Vagina (tissue), 2 donors: ENCODE measurements at places on chromosomes 12 and 14. TPM values are rescaled to one million over a fixed set of nuclear protein-coding genes. Genes with fewer than 3 reads are reported as not detected.

DNA sequence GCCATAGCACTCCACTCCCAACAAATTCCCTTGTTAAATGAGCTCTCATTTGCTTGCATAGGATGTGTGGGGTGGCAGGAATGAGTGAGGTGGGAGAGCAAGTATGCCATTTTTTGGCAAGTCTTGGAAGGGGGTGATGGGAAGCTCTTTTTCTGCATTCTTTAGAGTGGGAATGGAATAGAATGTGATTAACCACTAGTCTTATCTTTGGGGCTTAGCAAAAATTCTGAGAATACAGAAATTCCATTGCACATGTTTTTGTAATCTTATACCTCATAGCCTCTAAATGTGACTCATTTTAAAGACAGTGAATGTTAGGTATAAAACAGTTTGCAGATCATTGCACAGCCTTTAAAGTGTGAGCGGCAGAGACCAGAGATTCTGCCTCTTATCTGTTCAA is 28.4 kb upstream of the NEDD1 start:
- DNase-seq = no peak

DNA sequence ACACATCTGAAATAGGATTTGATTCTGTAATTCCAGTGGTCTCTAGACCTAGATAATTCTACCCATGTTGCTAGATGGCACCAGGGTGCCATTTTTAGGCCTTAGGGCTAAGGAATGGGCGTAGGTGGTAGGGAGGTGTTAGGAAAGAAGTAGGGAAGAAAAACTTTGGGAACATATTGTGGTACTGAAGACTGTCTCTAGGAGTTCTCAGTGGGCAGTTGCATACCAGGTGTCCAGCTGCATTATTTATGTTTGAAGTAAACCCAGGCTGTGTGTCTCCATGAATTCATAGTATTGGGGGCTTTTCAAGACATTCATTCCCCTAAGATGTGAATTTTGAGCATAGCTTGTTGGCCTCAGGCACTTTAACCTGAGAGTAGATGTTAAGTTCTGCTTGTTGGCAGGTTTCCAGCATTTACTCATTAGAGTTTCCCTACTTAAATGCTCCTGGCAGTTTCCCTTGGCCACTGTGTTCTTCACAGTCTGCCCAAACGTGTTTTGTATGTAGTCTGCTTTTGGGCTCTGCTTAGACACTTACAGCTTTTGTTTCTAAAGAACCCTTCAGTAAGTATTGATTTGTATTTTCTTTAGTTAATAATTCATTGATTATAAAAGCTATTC is 31.5 kb upstream of the CCT2 start:
- no peak for DNase-seq

GRCh38 chr12:59023861-59024424 is 103.6 kb upstream of the LRIG3 start:
- no peak for DNase-seq

DNA sequence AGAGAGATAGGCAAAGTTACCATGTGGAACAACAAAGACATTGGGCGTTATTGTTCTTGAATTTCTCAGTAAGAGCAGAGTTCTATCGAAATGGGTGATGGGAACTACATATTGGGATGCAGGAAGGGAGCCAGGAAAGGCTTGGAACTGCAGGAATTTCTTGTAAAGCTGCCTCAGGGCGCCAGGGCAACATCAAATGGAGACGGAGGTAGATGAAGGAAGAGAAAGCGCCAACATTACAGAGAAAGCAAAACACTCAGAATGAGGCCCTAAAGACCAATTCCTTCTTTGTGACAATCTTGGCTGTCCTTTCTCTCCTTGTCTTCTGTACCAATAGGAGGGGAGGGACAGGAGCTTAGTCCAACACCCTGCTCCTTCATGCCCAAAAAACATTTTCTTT is 148.4 kb downstream of the RPAP3 start:
- DNase-seq = no peak

- no peak for DNase-seq
Observed at GRCh38 chr12:18502422-18502968, 235.3 kb downstream of the PLCZ1 start.

DNA sequence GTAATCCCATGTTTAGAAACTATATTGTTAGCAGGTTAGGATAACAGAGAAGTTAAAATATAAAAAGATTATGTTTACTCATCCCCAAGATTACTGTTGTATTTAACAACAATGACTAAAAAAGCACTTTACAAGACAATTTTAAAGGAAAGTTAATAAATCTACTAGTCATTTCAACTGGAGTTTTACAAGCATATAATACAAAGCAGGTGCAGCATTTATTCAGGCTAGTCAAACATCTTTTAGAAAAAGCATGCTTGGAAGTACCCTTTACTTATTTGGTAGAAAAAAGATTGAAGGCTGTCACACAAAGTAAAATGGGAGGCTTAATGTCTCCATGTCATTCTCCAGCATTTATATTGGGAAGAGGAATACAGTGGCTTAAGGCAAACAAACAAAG is 80.6 kb downstream of the HEATR5A start:
- DNase-seq = no peak

The MGST1 gene
- 292 TPM for total RNA-seq

The KLHL33 gene
- total RNA-seq = 1.2 TPM

The AICDA gene
- not detected for total RNA-seq

DNA sequence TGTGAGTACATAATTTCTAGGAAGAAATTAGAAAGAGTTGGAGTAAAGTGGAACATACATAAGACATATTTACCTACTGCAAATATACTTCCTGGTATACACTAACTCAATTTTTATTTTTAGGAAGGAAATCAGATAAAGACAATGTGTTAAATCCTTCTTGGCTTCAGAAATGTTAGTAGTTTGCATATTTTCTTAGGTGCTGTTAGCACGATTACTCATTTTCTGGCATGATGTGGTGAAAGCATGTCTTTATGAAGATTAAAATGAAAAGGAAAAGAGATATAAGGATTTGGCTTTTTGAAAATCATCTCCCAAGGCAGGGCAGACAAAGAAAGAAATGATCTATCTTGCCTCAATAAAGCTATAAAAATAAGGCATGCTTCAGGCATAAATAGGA is 287.6 kb upstream of the E2F7 start:
- DNase-seq = no peak

The MLXIP gene
- total RNA-seq = 16.9 TPM

GRCh38 chr14:35854696-35855270 is 28.6 kb downstream of the BRMS1L start:
- DNase-seq = no peak

GRCh38 chr12:28517101-28517500 is 326.8 kb downstream of the CCDC91 start:
- DNase-seq = no peak

- no peak for DNase-seq
Observed at GRCh38 chr14:100900837-100901390, 2.6 kb downstream of the RTL1 start.

GRCh38 chr14:61346221-61346620 is 24.8 kb downstream of the PRKCH start:
- no peak for DNase-seq

GRCh38 chr12:125132698-125133400 is 67.6 kb downstream of the AACS start:
- no peak for DNase-seq

DNA sequence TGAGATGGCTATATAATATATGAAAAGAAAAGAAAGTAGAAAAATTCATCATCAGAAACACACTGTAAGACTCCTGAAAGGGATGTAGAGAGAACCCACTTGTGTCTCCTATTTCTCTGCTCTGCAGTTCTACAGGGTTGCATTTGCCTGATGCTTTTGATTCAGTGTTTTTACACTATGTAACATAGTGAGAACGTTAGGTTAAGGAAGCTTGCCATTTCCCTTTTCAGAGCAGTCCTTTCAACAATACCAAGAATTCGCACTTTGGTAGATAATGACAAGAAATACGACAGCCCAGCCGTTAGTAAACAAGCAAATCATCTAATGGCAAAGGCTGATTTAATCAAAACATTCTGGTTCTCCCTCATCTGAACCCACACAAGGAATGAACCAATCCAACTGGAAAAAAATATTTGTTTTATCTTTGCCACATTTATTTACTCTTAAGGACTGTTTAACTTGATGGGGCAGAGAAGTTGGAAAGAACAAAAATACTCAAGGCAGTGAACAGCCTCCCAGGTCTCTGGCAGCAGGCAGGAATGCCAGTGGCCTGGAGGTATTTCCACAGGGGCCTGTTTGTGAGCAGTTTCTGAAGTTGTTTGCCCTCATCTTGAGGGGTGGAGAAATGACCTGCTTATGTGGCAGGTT is 30.8 kb upstream of the SOCS2 start:
- DNase-seq = no peak

- no peak for DNase-seq
Observed at GRCh38 chr12:117024961-117025480, 74.2 kb downstream of the TESC start.

GRCh38 chr12:51527966-51528365 is 63.1 kb upstream of the SCN8A start:
- DNase-seq = no peak

The PARP2 gene
- 5.9 TPM for total RNA-seq

The ELK3 gene
- total RNA-seq = 39.5 TPM

DNA sequence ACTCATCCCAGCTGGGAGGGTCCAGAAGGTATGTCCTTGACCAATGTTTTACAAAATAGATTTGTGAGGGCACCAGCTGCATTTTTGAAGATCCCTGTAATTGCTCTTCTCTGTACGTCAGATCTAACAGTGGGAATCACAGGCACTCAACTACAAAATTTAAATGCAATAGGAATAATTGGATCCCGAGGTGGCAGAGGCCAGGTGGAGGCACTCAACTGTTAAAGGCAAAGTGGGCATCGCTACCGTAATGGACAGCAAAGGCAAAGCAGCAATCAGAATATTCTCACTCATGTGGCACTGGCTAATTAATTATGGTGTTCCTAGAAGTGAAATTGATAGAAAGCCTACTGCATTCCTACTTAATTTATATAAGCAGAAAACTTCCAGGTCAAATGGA is 27.9 kb upstream of the PSMC1 start:
- no peak for DNase-seq

- no peak for DNase-seq
Observed at GRCh38 chr12:94267921-94268471, 119.6 kb downstream of the PLXNC1 start.

- no peak for DNase-seq
Observed at GRCh38 chr14:89407856-89408255, 9.2 kb downstream of the FOXN3 start.

The FGF23 gene
- not detected for total RNA-seq

- no peak for DNase-seq
Observed at GRCh38 chr12:46698003-46698402, 127.8 kb downstream of the SLC38A4 start.

DNA sequence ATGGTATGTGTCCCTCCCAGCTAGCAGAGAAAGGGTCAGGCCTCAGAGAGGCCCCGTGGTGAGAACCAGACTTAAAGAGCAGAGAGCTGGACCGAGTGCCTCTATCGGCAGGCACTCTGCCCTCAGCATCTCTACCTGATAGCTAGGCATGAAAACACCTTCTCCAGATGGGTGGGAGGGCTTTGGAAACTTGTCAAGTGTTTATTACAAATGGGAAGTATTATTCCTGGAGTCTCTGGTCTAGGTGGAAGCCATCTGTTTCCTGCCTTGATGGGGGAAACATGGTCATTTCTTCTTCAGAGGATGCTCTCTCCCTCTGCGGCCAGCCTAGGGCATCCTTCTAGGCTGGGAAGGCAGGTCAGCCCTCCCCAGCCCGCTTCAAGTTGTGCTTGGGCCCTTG is 2.3 kb downstream of the TMEM63C start:
- DNase-seq = no peak

The BHLHE41 gene
- 2.9 TPM for total RNA-seq

DNA sequence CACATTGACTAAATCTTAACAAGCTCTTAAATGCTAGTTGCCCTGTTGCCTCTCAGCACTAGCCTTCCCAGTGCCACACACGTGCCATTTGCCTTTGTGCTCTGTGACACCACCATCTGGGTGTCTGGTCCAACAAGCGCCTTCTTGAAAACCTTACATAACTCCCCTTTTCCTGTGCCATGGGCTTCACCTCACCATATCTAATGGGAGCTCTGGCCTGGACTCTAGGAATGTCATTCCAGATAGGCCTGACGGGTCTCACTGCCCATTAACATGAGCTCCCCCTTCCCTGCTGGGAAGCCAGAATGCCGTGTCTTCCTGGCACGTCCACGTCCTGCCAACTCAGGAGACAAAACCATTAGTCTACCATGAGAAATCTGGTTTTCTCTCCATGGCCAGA is 24.4 kb downstream of the SSPN start:
- DNase-seq = no peak

DNA sequence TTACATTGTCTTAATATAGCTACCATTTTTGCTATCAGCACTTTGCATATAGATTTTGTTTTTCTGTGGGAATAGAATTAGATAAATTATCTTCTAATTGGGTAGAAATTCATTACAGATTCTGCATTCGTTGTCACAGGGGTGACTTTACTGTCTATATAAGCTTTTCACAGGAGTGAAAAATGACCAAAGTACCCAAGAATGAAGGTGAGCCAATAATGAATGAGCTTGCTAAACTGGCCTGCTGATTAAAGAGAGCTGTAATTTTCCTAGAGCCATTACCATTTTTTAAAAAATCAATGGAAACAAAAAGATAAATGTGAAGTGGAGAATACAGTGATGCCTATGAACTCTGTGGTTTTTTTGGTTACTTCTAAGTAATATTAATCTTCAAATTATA is 504.6 kb downstream of the RPL10L start:
- DNase-seq = no peak

The RASSF8 gene
- 68.5 TPM for total RNA-seq

DNA sequence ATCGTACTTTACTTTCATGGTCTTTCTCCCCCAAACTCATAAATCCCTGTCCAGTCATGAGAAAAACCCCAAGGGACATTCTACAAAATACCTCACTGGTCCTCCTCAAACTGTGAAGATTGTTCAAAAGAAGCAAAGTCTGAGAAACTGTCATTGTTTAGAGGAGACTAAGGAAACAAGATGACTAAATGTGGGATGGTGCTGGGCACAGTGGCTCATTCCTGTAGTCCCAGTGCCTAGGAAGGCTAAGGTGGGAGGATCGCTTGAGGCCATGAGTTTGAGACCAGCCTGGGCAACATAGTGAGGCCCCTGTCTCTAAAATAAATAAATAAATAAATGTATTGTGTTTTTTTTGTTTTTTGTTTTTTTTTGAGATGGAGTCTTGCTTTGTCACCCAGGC is 74.2 kb upstream of the SCAF11 start:
- no peak for DNase-seq

DNA sequence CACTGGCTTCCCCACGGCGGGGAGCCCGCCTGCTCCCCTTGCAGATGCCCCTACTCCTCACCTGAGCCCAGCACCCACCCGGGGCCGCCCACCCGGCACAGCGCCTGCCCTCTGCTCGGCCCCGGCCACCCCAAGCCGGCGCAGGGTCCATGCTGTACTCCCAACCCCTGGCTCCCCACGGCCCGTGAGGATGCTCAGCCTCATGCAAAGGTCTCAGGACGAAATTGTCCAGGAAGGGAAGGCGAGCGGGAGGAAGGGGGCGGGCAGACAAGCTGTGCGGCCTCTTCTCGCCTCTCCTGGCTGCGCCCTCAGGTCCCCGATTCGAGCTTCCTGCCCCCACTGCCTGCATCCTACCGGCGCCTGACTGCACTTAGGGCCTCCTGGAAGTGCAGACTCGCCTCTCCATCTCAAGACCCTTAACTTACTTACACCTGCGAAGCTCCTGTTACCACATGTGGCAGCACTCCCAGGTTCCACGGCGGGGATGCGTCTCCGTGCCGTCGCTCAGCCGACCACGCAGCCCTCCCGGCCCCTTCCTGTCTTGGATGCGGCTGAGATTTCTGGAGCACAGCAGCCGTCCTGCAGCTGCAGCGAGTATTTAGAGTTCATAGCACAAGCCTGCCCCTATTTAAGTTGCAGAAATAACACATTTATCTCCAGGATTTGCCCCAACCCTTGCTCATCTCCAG is 18.0 kb downstream of the LRCOL1 start:
- no peak for DNase-seq

- no peak for DNase-seq
Observed at GRCh38 chr12:24500831-24501230, 448.1 kb downstream of the BCAT1 start.
